ENCODE measurements at places on chromosomes 11 and 22.
A peak's percentile ranks its signal among the peaks of the same experiment; 100 is the strongest.

- DNase-seq: no peak
Measured at GRCh38 chr22:49961005-49961600, 531 bp downstream of the PIM3 start.

GRCh38 chr22:50737728-50738648 is at the start of gene ACR:
Gene ACR, plus strand, starts transcription at chr22:50738204. Its CDS starts 32 bp downstream, at chr22:50738236.
- DNase-seq: no peak

DNA sequence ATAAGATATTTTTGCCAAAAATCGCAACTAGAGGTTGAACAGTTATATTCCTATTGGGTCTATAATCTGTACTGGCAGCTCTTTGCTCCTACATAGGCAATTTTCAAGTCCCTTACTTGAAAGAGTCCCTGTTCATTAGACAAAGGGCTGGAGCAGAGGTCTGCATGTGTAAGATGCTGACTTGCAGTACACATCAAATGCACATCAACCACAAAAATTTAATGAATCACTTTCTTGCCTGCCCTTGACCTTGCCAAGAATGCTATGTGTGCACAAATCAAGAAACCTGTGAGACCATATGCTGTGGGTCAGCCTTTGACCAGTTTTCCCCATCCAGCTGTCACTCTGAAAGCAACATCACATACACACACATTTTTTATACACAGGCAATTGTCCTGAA is 661.5 kb downstream of the LRRC4C start:
- no peak for DNase-seq

GRCh38 chr11:43942662-43943371 is 380 bp downstream of the C11orf96 start:
- DNase-seq: peak; percentile 59

- DNase-seq: no peak
Measured at GRCh38 chr11:130165601-130166456, 6.2 kb downstream of the ST14 start.
